ENCODE measurements at places on chromosomes 7 and 10.
A peak's percentile ranks its signal among the peaks of the same experiment; 100 is the strongest.

DNA sequence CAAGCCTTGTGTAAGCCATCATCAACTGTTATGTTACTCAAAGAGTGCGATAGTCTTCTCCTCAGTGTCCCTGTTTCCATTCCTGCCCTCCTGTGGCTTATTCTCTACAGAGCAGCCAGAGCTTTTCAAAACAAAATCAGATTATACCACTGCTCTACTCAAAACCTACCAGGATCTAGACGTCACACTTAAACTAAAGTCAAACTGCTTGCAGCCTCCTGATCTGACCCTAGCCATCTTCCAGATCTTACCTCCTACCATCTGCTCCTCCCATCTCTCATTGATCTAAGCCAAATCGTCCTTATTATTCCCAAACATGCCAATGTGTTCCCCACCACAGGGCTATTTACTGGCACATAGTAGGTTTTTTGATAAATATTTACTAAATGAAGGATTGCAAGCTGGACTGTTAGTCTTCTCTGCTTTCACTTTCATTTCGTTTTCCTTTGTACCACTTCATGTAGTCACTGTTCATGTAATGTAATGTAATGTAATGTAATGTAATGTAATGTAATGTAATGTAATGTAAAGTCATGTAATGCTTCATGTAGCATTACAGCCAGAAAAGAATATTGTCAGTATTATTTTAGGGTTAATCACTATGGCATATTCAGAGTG lies 116.1 kb downstream of the GPR37 start:
- no peak for DNase-seq
- H3K4me3 ChIP-seq, result no peak overlapping the region
- H3K27ac ChIP-seq, result no peak overlapping the region
- H3K27me3 ChIP-seq, result no peaks in the 10 kb centered on the region
- no peaks in the 10 kb centered on the region for H3K36me3 ChIP-seq
- no peaks in the 10 kb centered on the region for H3K4me1 ChIP-seq

DNA sequence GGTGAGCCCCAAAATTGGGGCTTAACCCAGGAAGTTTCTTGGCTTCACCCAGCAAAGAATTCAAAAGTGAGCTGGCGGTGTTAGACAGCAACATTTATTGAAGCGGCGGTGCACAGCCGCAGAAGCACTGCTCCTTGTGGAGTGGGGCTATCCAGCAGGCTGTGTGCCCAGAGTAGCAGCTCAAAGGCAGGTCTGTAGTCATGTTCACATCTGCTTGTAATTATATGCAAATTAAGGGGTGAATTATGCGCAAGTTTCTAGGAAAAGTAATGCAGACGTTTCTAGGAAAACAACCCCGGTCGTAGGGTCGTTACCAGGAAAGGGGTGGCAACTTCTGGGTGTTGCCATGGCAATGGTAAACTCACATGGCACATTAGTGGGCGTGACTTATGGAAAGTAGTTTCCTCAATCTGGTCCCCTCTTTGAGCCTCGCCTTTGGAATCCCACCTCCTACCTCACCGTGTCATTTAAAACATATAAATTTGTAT lies 13.7 kb upstream of the KBTBD2 start:
- no peaks in the 10 kb centered on the region for H3K36me3 ChIP-seq
- DNase-seq, result no peak

DNA sequence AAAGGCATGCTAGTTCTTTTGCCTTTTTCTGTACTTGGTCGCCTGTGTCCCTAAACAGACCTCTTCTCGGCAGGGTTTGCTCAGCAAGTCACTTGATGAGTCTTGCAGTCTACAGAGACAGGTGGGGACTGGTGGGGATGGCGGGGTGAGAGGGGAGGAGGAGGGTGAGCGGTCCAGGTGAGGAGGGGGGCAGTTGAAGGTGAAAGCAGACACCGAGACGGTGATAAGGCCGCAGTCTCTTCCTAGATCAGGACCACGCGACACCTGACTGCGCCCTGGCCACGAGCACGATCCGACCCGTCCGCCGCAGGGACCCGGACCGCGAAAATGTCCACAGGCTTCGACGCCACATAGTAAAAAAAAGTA lies 566 bp downstream of the ASNS start:
- no peak for DNase-seq
- peak overlapping the region; percentile 88 for H3K4me3 ChIP-seq
- H3K4me1 ChIP-seq, result peaks cover 7% of the 10 kb centered on the region
- H3K27ac ChIP-seq, result peak overlapping the region; percentile 95
- H3K27me3 ChIP-seq, result peaks cover 15% of the 10 kb centered on the region

DNA sequence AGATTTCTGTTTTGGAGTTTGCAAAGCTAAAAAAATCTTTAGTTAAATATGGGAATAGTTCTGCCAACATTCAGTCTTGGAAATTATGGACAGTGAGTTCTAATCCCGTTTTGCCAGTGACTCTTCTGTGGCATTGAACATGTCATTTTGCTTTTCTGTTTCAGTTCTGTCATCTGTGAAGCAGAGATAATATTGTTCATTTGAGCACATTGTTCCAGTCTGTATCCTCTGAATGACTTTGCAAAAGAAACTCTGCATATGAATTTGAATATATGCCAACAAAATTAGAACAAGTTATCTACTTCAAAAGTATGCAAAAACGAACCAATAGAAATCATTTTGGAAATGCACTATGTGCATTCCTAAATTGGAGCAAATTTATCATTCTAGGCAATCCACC lies 746.0 kb upstream of the POT1 start:
- no peak for DNase-seq
- no peak overlapping the region for H3K4me3 ChIP-seq
- no peaks in the 10 kb centered on the region for H3K36me3 ChIP-seq
- no peaks in the 10 kb centered on the region for H3K4me1 ChIP-seq
- H3K27ac ChIP-seq, result no peak overlapping the region

- H3K4me1 ChIP-seq, result peaks cover 42% of the 10 kb centered on the region
- H3K4me3 ChIP-seq, result peak overlapping the region; percentile 98
- no peak for DNase-seq
- peaks cover 4% of the 10 kb centered on the region for H3K36me3 ChIP-seq
- H3K27ac ChIP-seq, result peak overlapping the region; percentile 100
These were observed 700 bp downstream of the SMC3 start for GRCh38 chr10:110568055-110568735.

Measured in progenitor cell of endocrine pancreas (in vitro differentiated cells).